ENCODE measurements at places on chromosomes 5 and 9.

DNA sequence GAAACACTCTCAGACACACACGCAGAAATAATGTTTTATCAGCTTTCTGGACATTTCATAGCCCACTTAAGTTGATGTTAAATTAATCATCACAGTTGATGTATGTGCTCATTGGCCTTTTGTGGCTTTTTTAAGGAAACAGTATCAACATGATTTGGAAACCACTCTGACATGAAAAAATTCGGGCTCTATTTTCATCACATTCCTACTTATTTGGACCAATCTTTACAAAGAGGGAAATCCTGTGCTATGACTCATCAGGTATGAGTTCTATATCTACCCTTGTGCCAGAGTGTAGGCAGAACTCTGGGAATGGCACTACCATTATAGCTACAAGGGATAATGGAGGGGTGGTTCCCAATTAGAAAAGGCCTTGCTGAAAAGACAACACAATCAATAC, 388.4 kb upstream of the PTGER4 start:
- DNase-seq = no peak

- DNase-seq = no peak
These were observed 792.1 kb downstream of the BRINP1 start for GRCh38 chr9:118577121-118577520.

DNA sequence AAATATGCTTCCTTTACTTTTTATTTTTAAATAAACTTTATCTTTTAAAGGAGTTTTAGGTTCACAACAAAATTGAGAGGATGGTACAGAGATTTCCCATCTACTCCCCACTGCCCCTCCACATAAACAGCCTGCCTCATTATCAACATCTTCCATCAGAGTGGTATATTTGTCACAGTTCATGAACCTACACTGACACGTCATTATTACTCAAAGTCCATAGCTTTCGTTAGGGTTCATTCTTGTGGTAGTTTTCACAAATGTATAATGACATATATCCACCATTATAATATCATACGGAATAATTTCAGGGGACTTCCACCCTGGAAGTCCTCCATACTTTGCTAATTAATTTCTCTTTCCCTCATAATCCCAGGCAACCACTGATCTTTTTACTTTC, 204.9 kb downstream of the SMARCA2 start:
- no peak for DNase-seq

DNA sequence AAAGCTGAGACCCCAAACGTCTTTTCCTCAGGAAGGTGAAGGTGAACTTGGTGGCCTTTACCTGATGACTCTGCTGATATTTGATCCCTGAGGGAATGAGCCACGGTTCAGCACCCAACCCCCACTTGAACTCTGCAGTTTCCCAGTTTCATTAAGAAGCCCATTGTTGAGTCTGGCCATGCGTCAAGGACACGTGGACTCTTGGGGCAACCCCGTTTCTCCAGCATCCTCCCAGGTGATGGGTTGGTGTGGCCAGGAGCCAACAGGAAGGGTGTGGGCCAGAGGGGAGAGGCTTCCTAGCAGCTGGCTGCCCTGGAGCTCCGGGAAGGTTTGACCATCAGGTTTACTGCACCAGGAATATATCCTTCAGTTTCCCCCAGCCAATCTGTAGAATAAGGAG, 59.5 kb upstream of the GNE start:
- no peak for DNase-seq

DNA sequence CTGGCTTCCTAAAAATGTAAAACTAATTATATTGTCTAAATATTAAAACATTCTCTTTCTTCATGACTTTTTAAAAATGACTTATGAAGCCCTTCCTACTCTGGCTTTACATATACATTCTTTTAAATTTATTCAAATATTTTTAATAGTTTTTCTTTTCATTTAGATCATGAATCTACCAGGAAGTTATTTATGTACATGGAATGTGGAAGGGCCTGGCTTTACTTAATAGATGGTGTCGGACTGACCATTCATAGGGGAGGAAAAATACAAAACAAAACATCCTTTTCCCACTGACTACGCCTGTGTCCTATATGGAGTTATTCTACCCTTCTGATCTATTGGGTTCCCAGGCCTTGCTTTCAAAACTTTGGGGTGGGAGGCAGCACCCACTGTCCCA, 129.8 kb downstream of the MACROH2A1 start:
- DNase-seq = no peak

- DNase-seq = no peak
These were observed 10.4 kb upstream of the TOMM5 start for GRCh38 chr9:37602817-37603216.

DNA sequence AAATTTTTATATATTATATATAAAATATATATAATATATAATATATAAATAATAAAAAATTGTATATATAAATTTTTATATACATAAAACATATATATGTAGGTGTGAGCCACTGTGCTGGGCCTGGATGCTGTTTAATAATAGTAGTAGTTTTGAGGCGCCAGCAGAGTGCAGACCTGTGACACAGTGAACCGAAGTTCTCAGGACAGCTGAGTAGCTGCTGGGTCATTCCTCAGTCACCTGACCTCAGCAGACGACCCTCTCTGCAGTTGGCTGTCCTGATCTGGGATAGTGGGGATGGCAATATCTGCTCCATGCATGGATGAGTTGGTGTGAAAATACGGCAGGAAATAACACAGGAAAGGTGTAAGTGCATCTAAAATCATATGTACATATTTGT, 3.3 kb upstream of the SNX18 start:
- no peak for DNase-seq

- DNase-seq = no peak
These were observed 62.7 kb upstream of the RXRA start for GRCh38 chr9:134263596-134263995.

DNA sequence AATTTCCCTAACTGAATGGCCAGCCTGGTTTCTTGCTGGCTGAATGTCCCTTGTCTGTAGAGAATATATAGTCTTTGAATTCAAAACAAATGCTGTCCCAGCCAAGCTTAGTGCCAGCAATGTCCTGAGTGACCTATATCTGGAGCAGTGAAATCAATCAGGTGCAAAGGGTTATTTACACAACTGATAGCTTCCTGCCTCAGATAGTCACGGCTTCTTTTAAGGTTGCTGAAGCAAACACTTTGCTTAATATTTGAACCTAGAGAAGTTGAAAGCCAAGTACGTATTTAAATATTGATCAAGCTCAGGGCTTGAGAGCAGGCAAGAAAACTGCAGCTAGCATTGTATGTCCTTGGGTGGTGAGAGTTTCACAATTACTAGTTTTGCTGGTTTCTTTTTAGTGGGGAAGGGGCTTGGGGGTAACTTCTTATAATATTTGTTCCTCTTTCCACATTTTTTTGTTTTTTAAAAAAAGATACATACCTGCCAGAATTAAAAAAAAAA, 2.0 kb upstream of the ARHGEF28 start:
- no peak for DNase-seq

DNA sequence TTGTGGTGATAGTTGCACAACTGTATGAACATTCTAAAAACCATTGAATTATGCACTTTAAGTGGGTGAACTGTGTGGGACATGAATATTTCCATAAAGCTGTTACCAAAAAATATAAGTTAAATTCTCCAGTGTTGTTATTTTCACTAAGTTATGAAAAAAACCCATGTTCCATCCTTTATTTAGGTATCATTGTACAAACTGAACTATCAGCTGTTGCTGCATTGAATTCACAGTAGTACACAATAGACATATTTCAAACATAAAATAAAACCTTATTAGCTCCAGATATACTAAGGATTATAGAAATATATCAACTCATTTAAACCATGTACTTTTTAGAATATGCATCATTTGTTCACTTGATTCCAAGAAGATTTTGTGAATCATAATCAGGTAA, 192.1 kb downstream of the COMMD10 start:
- DNase-seq = no peak

- no peak for DNase-seq
These were observed 124.6 kb upstream of the MTAP start for GRCh38 chr9:21677834-21678233.

DNA sequence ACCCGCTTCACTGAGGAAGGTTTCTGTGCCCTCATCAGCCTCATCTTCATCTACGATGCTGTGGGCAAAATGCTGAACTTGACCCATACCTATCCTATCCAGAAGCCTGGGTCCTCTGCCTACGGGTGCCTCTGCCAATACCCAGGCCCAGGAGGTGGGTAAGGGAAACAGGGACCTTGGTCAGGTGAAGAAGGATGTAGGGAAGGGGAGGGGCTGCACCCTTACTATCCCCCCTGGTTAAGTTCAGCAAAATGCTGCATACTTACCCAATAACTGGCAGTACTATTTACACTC, 4.4 kb downstream of the SLC4A9 start:
- DNase-seq = no peak

GRCh38 chr9:130462685-130463540, 18.2 kb downstream of the ASS1 start:
- no peak for DNase-seq

GRCh38 chr5:28164568-28164967, 1126.2 kb upstream of the CDH9 start:
- no peak for DNase-seq

DNA sequence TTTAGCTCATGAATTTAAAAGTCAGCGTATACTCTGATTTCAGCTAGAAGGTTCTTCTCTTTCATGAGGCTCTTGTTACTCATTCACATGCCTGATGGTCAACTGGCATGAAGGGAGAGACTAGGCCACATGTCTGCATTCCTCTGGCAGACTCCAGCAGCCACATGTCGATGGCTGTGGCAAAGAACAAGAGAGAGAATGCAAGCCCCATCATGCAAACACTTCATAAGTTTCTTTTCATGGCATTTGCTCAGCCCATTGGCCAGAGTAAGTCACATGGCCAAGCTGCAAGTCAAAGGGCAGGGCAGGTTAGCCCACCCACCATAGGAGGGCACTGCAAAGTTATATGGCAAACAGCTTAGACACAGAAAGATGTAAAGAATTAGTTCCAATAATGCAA, 5.4 kb downstream of the KCNV2 start:
- no peak for DNase-seq

GRCh38 chr9:30774326-30774725, 1610.1 kb upstream of the ACO1 start:
- DNase-seq = no peak

DNA sequence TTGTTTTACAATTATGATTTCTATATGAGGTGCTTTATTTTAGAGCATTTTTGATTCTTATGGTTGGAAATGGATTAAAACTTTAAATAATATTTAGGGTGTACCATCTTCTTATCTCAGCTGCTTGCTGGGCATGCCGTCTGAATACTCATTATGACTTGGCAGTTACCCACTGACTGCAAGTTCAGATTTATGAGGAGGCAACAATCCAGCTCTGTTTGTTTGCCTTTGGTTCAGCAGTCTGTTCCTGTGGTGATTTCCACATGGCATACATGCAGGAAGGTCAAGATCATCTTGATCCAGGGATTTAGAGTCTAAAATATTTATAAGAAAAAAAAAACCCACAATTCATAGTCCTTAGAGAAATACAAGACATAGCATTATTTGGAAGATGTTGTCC, 1254.5 kb upstream of the NUDT12 start:
- no peak for DNase-seq

DNA sequence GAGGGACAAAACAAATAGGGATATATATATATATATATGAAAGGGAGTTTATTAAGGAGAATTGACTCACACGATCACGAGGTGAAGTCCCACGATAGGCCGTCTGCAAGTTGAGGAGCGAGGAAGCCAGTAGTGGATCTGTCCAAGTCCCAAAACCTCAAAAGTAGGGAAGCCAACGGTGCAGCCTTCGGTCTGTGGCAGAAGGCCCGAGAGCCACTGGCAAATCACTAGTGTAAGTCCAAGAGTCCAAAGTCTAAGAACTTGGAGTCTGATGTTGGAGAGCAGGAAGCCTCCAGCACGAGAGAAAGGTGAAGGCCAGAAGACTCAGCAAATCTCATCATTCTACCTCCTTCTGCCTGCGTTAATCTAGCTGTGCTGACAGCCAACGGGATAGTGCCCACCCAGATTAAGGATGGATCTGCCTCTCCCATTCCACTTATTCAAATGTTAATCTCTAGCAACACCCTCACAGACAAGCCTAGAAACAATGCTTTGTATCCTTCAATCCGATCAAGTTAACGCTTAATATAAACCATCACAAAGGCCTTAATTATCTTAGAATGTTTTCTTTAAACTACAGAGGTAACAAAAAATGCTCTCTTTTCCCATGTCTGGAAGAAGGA, 23.8 kb upstream of the DAB2 start:
- DNase-seq = no peak

All from activated naive CD4-positive, alpha-beta T cell (primary cell).